ENCODE measurements at places on chromosomes 2 and 18. TPM values are rescaled to one million over a fixed set of nuclear protein-coding genes. Genes with fewer than 3 reads are reported as not detected.

The DTNA gene
- not detected for total RNA-seq

The MSTN gene
- total RNA-seq: not detected

DNA sequence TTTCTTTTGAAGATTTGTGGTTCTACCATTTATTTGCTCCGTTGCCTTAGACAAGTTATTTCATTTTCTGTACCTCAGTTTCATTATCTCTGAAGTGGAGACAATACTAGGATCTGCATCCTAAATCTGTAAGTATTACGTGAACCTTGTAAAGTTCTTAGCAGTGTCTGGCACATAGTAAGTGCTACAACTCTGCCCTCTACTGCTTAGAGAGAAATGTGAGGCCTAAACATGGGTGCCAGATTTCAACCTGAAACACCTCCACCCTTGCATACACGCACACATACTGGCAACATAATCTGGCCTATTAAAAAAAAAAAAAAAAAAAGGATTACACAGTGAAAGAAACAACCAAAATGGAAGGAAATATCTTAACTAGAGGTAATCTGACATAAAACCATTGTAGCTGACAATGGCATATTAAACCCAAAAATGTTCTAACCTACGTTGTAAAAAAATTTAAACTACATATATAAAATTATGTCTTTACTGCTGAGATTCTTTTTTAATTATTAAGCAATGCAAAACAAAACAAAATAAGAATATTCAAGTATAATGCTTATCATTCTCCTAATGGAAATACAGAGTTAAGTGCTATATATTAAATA, 132.6 kb downstream of the MAP2 start:
- no peak for DNase-seq

DNA sequence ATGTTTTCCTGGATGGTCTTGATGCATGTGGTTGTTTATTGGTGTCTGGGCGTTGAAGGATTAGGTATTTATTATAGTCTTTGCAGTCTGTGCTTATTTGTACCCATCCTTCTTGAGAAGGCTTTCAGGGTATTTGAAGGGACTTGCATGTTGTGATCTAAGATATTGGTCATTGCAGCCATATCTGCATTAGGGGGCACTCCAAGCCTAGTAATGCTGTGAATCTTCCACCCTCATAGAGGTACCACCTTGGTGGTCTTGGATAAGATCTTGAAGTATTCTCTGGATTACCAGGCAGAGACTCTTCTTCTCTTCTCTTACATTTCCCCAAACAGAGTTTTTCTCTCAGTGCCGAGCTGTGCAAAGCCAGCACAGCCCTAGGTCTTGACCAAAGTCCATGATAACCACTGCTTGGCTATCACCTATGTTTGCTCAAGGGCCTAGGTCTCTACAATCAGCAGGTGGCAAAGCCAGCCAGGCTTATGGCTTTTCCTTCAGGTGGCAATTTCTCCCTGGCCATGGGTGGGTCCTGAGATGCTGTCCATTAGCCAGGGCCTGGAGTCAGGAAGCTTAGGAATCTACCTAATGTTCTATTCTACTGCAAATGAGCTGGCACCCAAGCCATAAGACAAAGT, 15.4 kb upstream of the PPP1R1C start:
- DNase-seq: no peak

DNA sequence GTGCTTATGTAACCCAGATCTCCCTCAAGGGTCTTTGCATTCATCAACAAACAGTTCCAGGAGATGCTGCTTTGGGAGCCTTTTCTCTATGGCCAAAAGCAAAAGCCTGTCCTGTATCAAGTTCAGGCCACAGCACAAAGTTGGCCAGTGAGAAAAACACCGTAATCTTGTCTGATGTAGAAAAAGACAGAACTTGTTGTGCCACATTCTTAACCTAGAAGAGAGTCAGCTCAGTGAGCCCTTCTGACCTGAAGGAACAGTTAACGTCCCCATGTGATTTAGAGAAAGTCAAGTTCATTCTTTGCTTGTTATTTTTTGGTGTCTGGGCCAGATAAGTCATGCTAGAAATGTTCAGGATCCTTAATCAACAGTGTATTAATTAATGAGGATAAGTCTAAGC, 7.8 kb upstream of the CNDP1 start:
- no peak for DNase-seq

Data from activated CD8-positive, alpha-beta T cell treated with anti-CD3 and anti-CD28 coated beads, Interleukin-2, amount 10 ng/mL, durations not matched to agents 7 days and 5 days (primary cell).